ENCODE measurements at places on chromosomes 3 and 15.

- DNase-seq: no peak
These were observed 78.3 kb downstream of the FMN1 start for GRCh38 chr15:33116198-33116597.

DNA sequence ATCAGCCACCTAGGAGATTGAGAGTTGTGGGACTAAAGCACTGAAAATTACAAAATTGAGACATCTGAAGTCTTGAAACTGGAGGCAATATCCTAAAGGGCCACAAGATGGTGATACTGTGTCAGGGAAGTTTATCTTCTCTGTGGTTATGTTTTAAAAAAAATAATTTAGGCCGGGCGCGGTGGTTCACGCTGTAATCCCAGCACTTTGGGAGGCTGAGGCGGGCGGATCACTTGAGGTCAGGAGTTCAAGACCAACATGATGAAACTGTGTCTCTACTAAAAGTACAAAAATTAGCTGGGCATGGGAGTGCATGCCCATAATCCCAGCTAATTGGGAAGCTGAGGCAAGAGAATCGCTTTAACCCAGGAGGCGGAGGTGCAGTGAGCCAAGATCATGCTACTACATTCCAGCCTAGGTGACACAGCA is 17.9 kb upstream of the NIT2 start:
- DNase-seq: peak; percentile 60

DNA sequence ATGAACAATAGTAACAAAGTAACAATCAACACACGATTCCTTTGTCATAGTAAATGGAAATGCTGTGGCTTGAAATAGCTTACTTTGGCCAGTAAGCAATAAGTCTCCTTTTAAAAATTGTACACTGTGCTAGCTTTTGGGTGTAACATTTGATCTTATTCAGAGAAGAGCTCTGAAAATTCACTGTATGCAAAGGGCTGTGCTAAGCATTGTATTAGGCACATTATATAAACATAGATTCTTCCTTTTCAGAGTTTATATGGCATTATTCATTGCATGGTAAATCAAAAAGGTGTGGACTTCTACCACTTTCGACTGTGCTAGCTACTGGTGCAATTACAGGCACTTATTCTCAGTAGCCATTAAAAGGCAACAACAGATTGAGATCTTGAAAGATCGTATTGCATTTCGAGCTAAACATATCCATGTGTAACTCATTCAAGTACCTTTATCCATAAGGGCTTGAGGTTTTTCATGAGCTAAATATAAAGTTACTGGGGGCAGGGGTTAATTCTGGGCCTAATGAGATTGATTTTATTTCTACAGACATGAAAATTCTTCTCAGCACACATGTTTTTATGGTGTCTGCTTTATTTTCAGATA is 246.8 kb downstream of the NR1D2 start:
- no peak for DNase-seq

GRCh38 chr15:63111481-63111880 is 10.2 kb upstream of the LACTB start:
- no peak for DNase-seq

DNA sequence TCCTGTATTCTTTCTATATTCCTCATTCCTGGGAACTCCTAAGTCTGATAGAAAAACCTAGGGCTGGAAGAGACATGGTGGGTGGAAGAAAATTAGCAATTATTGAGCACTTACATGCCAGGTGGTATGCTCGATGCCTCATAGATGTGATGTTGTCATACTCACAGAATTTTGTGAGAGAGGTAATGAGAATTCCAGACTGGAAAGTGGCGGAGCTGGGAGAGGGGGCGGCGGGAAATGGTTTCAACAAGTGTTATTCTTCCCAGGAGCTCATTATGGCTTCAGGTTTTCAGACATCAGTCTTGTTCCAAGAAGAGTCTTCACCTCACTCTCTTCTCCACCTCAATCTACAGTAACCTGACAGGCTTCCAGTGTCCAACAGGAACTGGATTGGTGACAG is 16.2 kb downstream of the TIMP4 start:
- DNase-seq: no peak

DNA sequence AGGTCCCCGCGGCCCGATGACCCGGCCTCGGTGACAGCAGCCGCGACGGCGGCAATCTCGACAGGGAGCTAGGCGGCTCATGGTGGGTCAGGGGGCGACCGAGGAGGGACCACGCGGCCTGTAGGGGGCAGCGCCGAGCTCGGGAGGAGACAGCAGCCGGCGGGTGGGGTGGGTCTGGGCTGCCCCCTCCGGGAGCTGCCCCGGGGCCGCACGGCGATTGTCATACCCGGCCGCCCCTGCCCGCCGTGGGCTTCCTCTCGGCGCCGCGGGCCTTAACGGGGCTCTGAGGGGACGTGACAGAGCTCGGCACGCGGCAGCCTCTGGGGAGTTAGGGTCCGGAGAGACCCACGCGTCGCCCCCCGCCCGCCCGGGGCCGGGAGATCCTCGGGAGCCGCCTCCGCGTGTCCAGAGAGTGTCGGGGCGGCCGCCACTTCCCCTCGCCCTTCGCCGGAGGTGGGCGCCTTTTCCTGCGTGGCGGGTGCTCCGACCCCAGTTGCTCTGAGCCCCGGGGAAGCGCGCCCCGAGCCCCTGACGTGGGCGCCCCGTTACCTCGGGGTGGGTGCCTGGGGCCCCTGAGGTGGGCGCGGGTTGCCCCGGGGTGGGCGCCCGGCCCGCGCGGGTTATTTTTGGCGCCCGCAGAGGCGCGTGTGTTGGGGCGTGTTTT is 539 bp upstream of the PLCL2 start:
- DNase-seq: peak; percentile 71

GRCh38 chr3:143119974-143120715 is 574 bp downstream of the CHST2 start:
- peak; percentile 28 for DNase-seq

GRCh38 chr3:61354604-61355003 is 103.4 kb upstream of the FHIT start:
- no peak for DNase-seq

- no peak for DNase-seq
These were observed 63.7 kb downstream of the PRICKLE2 start for GRCh38 chr3:64161481-64161952.

DNA sequence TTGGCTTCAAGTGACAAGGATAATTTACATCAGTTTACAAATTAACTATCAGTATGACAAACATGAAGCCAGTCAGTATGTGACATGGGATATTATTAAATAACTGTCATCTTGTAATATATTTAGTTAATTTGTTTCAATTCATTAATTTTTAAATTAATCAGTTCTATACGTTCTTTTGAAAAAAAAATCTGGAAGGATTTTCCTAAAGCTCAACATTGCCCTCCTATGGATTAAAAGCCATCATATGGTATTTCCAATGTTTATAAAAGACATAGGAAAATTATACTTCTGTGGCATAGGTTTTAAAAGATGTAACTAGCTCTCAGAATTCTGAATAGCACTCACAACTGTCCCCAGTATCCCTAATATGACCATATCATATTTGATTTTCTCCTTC is 134.4 kb downstream of the PLOD2 start:
- no peak for DNase-seq

DNA sequence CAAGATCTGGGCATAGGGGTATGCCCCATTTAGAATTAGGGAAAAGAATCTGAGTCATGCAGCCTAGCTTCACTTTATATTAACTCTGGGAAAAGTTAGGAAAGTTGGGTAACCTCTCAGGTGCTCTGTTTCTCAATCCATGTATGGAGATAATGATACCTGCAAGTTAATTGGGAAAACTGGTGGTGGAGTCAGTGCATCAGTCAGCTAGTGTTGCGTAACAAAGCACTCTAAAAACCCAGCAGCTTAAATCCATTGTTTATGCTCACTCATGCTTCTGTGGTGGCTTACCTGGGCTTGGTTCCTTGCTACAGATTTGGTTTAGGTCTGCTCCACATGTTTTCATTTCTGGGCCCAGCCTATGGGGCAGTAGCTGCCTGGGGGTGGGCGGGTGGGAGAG is 91.0 kb downstream of the SMAD3 start:
- DNase-seq: no peak

- DNase-seq: no peak
These were observed 331.4 kb upstream of the WNT5A start for GRCh38 chr3:55818485-55818884.

GRCh38 chr3:50210176-50210509 is 5.1 kb downstream of the SLC38A3 start:
- DNase-seq: no peak

DNA sequence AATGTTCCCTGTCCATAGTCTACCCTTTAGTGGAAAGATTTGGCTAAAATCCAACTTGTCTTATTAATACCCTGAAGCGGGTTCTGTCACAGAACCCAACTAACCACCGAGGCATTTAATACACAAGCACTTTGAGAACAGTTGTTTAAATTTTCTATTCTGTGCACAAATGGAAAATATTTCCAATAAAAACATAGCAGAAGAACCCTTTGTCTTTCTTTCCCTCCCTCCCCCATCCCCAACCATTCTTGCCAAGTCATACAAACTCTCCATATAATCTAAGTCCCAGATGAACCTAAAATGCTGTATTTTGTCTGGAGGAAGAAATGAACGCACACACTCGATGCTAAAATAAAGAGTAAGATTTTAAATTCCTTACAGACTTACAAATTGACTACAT is 126.9 kb upstream of the STRIT1 start:
- no peak for DNase-seq

- DNase-seq: no peak
These were observed 251.7 kb upstream of the GOLGA6L4 start for GRCh38 chr15:83983634-83984458.

- no peak for DNase-seq
These were observed 255.3 kb downstream of the RBMS3 start for GRCh38 chr3:29536016-29536758.

- DNase-seq: no peak
These were observed 475.4 kb downstream of the IGSF11 start for GRCh38 chr3:118559286-118559685.

DNA sequence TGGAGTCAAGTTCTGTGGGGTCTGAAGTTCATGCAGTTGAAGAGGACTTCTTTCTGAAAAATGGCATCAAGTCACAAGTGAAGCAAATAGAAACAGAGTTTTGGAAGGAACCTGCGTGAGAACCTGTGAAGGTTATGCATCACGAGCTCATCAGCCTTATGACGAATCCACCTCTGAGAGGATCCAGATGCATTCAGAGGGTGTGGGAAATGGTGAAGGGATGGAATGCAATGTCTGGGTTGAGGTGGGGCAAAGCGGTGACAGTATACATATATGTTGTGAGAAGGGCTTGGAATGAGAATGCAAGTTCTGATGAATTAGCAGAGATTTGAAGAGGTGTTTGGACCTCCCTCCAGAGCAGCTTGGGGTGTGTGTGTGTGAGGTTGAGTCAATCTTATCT is 382.1 kb upstream of the TBL1XR1 start:
- no peak for DNase-seq

DNA sequence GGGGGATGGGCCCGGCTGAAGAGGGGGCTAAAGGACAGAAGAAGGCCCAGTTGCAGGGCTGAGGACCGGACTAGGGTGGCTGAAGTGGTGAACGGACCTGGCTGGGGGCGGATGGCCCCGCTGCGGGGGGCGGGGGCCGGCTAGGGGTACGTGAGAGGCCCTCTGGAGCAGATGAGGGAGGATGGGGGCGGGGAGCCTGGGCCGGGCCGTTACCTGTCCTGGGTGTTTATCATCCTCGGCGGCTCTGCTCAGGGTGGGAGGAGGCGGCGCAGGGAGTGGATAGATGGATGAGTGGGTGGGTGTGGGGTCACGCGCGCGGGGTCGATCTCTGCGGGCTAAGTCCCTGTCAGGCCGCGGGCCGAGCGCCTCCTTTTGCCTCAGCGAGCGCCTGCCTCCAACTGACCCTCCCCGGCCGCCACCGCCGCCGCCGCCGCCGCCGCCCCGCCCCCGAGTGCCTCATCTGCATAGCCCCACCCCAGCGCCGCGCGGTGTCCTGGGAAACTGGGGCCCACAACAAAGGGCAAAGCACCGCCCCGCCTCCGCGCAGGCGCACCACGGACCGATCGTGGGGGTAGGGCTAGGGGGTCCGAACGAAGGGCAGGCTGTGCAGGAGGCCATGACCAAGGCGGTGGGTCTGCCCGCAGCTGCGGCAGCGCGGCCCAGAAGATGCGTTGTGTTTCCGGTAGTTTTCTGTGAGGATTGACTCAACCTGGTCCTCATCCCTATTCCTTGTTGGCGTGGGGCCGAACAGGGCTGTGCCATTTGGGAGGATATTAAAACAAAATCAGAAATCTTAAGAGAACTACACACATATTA is 72.4 kb downstream of the RBPMS2 start:
- peak; percentile 96 for DNase-seq

DNA sequence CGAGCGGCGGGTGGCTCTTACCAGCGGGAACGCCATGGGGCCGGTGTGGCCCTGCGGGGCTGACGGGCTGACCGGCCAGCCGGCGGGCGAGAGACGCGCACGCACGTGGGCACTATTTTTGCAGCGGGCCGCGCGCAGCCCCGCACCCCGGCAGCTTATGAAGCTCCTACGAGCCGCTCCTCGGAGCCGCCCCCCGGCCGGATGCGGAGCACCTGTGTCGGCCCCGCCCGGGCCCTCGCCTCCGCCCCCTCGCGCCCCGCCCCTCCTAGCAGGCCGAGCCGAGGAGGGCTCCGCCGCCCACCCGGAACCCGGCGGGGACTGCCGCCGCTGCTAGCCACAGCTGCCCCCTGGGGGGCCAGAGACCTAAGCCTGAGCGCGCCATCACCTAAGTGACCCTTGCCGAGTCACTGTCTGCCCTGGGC is 683 bp upstream of the CPEB1 start:
- DNase-seq: no peak

Measured in activated CD4-positive, alpha-beta T cell treated with anti-CD3 and anti-CD28 coated beads, Interleukin-2, amount 50 U/mL, for 16 hours (primary cell).